ENCODE measurements at places on chromosomes 16 and 17.
A peak's percentile ranks its signal among the peaks of the same experiment; 100 is the strongest.

GRCh38 chr17:35460354-35460851, 11.8 kb upstream of the SLFN13 start:
- peak; percentile 46 for DNase-seq

DNA sequence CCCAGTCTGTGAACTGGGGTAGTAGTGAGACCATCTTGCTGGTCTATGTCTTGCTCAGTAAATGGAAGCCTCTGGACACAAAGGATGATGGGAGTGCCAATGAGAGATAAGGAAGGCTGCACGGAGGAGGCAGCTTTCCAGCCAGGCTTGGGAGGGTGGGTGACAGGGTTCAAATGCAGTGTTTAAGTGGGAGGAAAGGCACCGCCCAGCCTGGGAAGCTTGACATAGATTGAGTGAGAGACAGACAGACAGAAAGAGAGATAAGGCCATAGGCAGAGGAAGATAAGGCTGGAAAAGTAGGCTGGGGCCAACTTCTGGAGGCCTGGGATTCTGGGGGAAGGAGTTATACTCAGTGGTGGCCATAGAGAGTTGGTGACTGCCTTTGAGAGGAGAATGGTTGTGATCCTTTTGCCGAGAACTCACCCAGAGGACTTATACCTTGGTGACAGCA, 7.2 kb upstream of the COL1A1 start:
- no peak for DNase-seq

DNA sequence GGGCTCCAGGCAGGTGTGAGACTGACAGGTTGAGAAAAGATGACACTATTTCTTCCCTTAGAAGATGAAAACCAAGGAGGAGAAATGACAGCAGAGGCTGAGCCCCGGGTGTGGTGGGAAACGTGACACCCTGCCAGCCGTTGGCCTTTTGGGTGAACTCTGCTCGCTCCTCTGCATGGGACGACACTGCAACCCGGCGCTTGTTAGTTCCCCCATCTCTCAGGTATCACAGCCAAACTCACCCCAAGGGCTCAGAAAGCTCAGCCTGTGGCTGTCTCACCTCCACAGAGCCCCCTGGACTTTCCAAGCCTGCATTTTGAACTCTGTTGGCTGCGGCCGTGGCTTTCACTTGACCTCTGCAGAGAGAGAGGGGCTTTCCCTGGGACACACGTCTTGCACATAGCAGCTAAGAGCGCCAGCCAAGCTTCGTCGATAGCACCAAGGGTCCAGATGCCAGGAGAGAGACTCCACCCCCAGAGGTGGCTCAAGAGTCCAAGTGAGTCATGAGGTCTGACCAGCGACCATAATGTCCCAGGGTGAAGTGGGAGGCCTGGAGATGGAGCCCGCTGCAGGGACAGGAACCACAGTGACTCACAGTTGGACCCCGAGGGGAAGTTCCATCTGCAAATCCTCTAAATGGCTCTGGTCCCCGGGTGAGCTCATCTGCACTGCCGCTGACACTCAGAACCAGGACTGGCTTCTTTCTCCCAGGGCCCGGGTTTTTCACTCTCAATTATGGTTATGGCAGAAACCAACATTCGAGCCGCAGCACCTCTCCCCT, 301.9 kb downstream of the SOX9 start:
- peak; percentile 40 for DNase-seq

GRCh38 chr17:39057701-39058206, 90.6 kb upstream of the FBXO47 start:
- no peak for DNase-seq

- DNase-seq = no peak
Observed at GRCh38 chr17:29252101-29252791, 5.6 kb downstream of the CRYBA1 start.

GRCh38 chr16:83793179-83793578, 14.6 kb upstream of the HSBP1 start:
- no peak for DNase-seq

DNA sequence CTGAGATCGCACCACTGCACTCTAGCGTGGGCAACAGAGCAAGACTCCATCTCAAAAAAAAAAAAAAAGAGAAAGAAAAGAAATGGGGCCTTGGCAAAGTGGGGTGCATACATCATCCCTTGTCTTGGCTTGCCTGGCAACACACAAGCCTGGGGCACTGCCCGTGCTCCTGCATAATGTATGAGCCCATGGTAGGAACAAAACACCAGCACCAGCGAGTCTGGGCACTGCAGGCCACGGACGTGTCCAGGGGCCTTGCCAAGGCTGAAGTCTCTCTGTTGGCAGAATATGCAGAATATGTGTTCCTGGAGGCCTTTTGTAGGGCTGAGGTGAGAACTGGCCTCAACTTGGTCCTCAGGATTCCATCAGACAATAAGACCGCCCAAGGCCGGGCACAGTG, 15.7 kb upstream of the ALDOA start:
- DNase-seq = no peak

- DNase-seq = no peak
Observed at GRCh38 chr17:50255766-50256635, 18.3 kb upstream of the TMEM92 start.

DNA sequence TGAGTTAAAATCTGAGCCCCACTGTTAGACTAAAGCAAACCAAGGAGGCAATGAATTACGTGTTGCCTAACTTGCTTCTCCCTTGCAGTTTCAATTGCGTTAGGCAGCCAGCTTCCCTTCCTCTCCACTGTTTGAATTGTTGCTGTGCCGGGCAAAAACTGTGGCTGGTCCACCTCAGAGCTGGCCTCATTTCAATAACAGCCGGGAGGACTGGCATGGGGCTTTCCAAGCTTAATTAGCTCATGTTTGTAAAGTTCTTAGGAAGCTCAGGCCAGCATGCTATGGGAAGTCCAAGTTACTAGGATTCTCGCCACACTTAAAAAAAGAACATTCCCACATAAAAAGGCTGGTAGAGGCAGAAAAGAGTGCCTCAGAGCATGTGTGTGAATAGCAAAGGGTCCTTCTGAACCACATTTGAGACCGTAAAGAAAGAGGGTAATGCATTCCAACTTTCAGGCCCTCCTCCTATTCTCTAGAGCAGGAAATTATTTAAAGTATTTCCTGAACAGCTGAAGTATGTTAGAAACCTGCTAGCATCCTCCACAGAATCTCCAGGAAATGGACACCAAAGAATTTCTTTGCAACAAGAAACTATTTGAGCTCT, 79.0 kb upstream of the SMURF2 start:
- DNase-seq = no peak

GRCh38 chr17:8949061-8949661, 16.3 kb downstream of the PIK3R5 start:
- peak; percentile 42 for DNase-seq

DNA sequence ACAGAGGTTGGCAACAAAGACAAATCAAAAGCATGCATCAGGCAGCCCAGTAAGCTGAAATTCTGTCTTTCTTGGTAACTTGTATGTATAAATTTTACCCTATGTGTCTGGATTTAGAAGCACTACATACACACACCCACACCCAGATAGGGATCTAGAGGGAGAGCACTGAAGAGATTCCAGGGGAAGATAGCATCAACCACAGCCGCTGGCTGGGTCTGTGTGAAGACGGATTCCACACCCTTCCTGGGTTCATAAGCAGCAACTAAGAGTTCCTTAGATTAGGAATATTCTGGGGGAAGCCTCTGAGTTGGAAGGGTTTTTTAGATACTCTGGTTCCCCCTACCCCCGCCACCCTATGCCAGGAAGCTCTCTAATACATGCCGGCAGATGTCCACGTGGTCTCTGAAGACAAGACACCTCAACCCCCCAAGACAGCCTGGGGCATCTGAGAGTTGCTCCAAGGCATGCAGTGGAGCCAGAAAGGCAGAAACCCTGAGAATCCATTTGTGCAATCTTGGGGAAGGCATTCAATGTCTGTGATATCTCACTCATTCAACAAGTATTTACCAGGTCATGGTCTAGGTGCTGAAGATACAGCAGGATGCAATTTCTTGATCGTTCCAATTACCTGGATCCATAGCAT, 86.4 kb downstream of the NOG start:
- DNase-seq = no peak

- DNase-seq = no peak
Observed at GRCh38 chr17:81109957-81110356, 55.4 kb upstream of the PVALEF start.

DNA sequence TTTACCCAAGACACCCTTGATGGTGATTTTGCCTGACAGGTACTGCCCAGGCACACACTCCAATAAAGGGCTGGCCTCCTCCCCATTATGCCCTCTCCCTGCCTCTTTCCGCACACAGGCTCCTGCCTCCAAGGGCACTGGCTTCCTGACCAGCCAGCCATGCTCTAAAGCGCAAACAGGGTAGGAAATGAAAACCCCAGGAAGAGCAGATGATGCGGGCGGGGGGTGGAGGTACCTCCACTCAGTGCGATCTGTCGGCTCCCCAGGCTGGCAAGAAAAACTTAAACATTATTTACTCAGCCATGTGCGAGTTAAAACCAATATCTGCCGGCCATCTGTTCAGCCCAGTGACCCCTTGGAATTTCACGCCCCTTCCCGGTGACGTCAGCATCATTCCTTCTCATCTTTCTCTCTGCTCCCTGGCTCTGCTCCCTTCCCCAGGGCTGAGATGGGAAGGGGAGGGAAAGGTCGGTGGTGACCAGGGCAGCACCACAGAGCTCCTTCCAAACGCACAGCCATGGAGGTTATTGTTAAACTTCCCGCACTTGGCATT, 262.5 kb downstream of the CBLN1 start:
- DNase-seq = no peak

DNA sequence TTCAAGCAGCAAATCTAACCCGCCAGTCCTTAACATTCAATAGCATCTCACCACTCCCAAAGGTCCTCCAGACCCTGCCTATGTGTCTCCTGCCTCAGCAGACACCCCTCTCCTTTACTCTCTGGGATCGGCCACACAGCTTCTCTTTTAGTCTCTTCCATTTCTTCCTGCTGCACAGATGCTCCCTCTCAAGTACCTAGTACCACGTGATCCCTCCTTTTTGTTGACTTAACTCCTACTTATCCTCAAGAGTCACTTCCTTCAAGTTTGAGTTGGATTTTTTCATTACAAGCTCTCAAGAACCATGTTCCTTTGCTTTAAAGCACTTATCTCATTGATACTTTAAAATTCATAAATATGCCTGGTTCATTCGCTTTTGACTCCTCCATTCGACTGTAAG, 24.9 kb downstream of the AMFR start:
- no peak for DNase-seq

- no peak for DNase-seq
Observed at GRCh38 chr16:73275024-73275423, 227.1 kb upstream of the ZFHX3 start.

DNA sequence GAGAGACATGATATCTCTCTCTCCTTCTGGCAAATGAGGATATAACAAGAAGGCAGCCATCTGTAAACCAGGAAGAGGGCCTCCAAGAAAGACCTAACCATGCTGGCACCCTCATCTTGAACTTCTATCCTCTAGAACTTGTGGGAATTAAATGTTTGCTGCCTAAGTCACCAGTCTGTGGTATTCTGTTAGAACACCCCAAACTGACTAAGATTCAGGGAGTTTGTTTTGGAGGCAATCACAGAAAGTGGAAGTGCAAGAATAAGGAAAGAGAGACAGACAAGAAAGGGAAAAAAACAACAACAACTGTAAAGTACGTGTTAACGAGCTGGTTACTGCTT, 114.5 kb upstream of the GOT2 start:
- DNase-seq = no peak

GRCh38 chr17:31391496-31391949, at the start of gene RAB11FIP4:
TSS of gene RAB11FIP4 (plus strand) at chr17:31391675. CDS start at chr17:31391853, 178 bp downstream.
- no peak for DNase-seq

- no peak for DNase-seq
Observed at GRCh38 chr16:12391956-12392355, 411.7 kb downstream of the CPPED1 start.

- no peak for DNase-seq
Observed at GRCh38 chr16:4463522-4464163, 10.8 kb downstream of the NMRAL1 start.

DNA sequence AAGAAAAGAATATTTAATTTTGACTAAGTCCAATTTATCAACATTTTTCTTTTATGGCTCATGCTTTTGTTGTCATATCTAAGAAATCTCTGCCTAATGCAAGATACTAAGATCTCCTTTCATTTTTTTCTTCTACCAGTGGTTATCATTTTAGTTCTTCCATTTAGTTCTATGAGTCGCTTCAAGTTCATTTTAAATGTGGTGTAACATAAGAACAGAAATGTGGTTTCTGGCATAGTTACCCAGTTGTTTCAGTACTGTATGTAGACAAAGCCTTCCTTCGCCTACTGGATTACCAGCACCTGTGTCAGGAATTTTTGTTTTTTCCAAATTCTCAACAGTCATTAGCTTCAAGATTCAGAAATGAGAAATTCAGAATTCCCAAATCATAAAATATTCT, 175.7 kb downstream of the PARN start:
- DNase-seq = no peak

GRCh38 chr17:74601944-74602572, 10.0 kb upstream of the CD300LD start:
- DNase-seq = peak; percentile 19

DNA sequence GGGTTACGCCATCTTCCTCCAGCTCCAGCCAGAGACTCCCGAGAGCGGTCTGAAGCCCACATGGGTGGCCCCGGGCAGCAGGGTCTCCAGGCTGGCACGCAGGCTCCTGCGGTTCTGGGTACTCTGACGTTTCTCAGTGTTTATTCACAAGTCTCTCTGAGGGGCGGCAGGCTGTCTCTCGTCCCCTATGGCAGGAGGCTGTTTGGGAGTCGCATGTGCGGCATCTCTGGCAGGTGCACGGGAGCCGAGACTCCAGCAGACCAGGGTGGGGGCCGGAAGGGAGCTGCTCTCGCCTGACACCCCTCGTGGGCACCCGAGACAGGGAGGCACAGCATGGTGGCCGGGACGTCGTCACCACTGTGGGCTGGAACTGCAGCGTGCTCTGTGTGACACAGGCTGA, 48.1 kb downstream of the ZNF778 start:
- DNase-seq = no peak

DNA sequence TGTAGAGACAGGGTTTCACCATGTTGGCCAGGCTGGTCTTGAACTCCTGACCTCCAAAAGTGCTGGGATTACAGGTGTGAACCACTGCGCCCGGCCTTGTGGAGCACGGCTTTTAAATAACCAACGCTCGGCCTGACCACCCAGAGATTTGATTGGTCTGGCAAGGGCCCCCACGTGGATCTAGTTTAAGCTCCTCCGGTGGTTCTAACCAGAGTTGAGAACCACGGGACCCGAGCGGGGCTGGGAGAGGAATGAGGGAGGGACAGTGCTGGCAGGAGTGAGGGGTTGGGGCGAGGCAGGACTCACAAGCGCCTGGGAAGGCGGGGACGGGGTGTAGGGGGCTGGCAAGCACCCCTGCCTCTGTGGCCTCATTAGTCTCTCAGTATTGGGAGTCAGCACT, 3.0 kb downstream of the NLRC3 start:
- DNase-seq = no peak

- DNase-seq = no peak
Observed at GRCh38 chr16:79557421-79557820, 43.1 kb downstream of the MAF start.
